ENCODE measurements at places on chromosomes 13 and 19.

DNA sequence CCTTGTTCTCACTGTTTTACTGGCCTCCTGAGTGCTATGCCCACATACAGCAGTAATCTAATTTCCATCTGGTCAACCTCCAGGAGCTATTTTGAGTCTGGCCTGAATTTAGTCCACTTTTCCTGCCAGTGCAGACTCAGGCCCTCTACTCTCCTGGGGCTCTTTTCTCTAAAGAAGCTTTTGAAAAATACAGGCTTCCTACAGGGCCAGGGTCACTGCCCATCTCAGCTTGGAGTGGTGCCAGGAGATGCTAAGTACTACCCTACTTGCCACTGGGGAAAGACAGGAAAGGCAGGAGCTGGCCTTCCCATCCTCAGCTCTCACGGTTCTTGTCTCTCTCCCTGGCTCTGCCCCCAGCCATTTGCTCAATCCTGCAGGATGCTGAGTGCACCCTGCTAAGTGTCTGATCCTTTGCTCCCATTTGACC is 101.7 kb upstream of the SERP2 start:
- no peak for DNase-seq
- H3K27me3 ChIP-seq: no peaks in the 10 kb centered on the region
- H3K4me3 ChIP-seq: no peak overlapping the region
- H3K36me3 ChIP-seq: no peaks in the 10 kb centered on the region
- H3K27ac ChIP-seq: peak overlapping the region; percentile 92
- H3K4me1 ChIP-seq: peaks cover 9% of the 10 kb centered on the region

GRCh38 chr19:7980168-7980567 is 25.3 kb downstream of the ELAVL1 start:
- H3K4me1 ChIP-seq: peaks cover 2% of the 10 kb centered on the region
- no peak overlapping the region for H3K27ac ChIP-seq
- no peaks in the 10 kb centered on the region for H3K27me3 ChIP-seq
- peaks cover 83% of the 10 kb centered on the region for H3K36me3 ChIP-seq
- DNase-seq: no peak

GRCh38 chr19:3855320-3855719 is 13.5 kb downstream of the ZFR2 start:
- DNase-seq: no peak
- no peak overlapping the region for H3K4me3 ChIP-seq
- no peak overlapping the region for H3K27ac ChIP-seq
- no peaks in the 10 kb centered on the region for H3K4me1 ChIP-seq

DNA sequence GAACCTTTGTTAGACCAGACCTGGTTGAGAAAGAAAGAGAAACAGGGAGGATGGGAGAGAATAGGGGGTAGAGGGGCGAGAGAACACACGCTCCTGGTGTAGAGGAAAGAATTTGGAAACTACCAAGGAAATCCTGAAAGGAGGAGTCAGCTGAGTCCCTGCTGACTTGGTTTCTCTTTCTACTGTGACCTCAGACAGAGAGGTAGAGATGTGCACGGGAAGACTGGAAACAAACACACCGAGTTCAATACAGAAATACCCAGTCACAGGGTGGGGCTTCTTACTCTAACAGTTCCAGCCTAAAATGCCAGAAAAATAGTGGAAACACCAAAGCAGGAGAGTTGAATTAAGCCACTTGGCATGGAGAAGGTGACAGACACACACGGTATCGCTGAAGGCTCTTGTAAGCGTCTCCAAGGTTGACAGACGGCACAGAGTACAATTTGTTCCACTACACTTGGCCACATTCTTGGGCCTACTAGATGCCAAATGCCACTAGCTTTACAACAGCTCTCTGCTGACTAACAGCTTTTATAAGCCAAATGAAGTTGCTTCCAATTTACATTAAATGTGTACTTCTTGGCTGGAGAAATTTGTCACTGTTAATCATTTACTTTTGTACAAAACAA is 28.1 kb downstream of the LATS2 start:
- H3K36me3 ChIP-seq: no peaks in the 10 kb centered on the region
- H3K27ac ChIP-seq: peak overlapping the region; percentile 80
- peak overlapping the region; percentile 54 for H3K4me3 ChIP-seq
- no peak for DNase-seq

DNA sequence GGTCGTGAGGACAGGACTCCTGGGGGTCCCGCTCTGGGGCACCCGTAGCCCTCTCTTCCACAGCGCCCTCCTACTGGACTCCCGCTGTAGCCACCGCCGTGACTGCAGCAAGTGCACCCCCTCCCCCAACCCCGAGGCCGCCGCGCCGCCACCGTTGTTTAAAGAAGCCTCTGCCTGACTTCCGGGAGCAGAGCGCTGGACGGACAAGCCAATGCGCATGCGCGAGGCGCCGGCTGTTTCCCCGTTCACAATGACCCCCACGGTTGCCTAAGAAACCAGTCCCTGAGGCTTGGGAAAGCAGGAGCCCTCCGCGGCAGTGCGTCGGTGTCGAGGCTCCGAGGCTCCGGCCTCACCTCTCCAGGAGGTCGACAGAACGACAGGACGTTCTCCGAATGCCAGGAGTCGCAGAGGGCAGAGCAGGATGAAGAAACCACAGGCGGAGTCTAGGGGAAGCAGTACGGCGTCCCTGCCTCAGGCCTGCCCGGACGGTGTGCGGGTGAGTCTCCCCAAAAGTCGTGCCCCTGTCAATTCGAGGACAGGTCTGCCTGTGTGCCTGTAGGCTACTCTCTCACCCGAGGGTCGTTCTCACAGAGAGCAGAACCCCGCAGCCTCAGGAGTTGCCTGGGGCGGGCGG is 70.5 kb upstream of the ZNF420 start:
- H3K4me3 ChIP-seq: peak overlapping the region; percentile 59
- H3K27ac ChIP-seq: no peak overlapping the region
- no peaks in the 10 kb centered on the region for H3K4me1 ChIP-seq
- no peaks in the 10 kb centered on the region for H3K27me3 ChIP-seq
- DNase-seq: no peak

GRCh38 chr19:38386971-38387549 is 774 bp downstream of the GGN start:
- H3K4me1 ChIP-seq: peaks cover 6% of the 10 kb centered on the region
- H3K27me3 ChIP-seq: no peaks in the 10 kb centered on the region
- H3K36me3 ChIP-seq: peaks cover 29% of the 10 kb centered on the region
- H3K4me3 ChIP-seq: peak overlapping the region; percentile 94

GRCh38 chr19:23512151-23512925 is 117.1 kb upstream of the ZNF91 start:
- no peak for DNase-seq
- H3K27ac ChIP-seq: no peak overlapping the region
- no peaks in the 10 kb centered on the region for H3K36me3 ChIP-seq

DNA sequence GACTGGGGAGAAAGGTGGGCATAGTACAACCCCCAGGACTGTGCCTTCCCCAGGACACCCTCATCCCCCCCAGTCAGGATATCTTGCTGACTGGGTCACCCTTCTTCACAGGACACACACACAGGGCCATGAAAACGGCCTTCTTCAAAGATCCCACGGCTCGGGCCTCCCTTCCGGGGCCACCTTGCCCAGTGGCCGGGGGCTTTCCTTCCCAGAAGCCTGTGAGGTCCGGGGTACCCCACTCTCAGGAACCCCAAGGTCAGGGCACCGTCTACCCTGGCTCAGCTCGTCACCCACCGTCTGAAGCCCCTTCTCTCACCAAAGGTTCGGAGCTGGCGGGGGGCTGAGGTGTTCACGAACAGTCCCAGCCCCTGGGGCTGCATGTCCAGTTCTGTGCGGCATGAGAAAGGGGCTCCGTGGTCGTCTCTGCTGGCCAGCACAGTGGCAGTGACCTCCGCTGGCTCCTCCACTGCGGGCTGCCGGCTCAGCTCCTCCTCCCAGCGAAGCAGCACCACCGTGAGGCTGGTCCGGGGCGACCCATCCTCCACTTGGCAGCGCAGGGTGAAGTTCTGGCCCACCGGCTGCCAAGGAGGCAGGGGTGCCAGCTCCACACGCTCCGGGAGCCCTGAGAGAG is 2.1 kb upstream of the RAVER1 start:
- peak overlapping the region; percentile 66 for H3K4me3 ChIP-seq
- DNase-seq: no peak
- H3K4me1 ChIP-seq: peaks cover 12% of the 10 kb centered on the region
- H3K27ac ChIP-seq: peak overlapping the region; percentile 48

- no peaks in the 10 kb centered on the region for H3K27me3 ChIP-seq
- H3K27ac ChIP-seq: no peak overlapping the region
- no peak for DNase-seq
- H3K4me3 ChIP-seq: no peak overlapping the region
- H3K36me3 ChIP-seq: no peaks in the 10 kb centered on the region
These were observed 437.3 kb upstream of the ZNF507 start for GRCh38 chr19:31908080-31908479.

- H3K27me3 ChIP-seq: no peaks in the 10 kb centered on the region
- H3K4me1 ChIP-seq: peaks cover 28% of the 10 kb centered on the region
- H3K36me3 ChIP-seq: no peaks in the 10 kb centered on the region
- DNase-seq: peak; percentile 70
These were observed 903 bp downstream of the LATS2 start for GRCh38 chr13:21060338-21061028.

DNA sequence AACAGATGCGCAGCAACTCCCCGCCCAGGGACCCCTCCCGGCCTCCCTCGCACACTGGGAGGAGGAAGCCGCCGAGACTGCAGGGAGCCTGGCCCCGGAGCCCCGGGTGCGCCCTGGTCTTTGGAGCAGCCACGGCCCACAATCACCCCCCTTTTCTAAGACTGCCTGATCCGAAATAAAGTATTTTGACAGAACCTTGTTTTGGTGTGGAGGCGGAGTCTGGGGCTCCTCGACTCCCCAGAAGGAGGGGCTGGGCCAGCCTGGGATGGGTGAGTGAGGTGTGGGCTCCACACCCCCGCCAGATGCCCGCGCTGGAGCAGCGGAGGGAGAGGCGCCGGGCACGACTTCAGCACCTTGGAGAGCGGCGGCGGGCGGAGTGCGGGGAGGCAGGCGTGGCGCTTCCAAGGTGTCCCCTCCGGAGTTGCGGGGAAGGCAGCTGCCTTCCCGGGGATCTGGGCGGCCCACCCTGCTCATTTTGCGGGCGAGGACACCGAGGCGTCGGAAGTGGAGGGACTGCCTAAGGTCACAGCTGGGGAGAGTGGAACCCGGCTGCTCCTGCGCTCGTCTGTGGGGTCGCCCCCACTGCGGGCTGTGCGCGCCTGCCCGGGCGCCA is 9.4 kb downstream of the SIRT6 start:
- no peaks in the 10 kb centered on the region for H3K4me1 ChIP-seq
- DNase-seq: no peak
- H3K27me3 ChIP-seq: no peaks in the 10 kb centered on the region
- no peak overlapping the region for H3K4me3 ChIP-seq
- H3K27ac ChIP-seq: no peak overlapping the region
- peaks cover 31% of the 10 kb centered on the region for H3K36me3 ChIP-seq

- no peaks in the 10 kb centered on the region for H3K27me3 ChIP-seq
- H3K36me3 ChIP-seq: no peaks in the 10 kb centered on the region
- DNase-seq: no peak
- no peak overlapping the region for H3K27ac ChIP-seq
These were observed 127.1 kb downstream of the GGACT start for GRCh38 chr13:100461309-100462030.

DNA sequence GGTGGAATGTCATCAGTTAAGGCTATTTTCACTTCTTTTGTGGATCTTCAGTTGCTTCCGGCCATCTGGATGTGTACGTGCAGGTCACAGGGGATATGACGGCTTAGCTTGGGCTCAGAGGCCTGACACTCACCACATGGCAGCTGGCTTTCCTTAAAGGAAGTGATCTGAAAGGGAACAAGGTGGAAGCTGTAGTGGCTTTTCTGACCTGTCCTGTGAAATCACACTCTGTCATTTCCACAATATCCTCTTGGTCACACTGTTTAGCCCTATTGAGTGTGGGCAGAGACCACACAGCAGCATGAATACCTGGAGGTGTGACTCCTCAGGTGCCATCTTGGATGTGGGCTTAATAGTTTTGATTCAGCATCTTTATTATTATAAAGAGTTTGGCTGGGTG is 4.5 kb upstream of the BAX start:
- no peaks in the 10 kb centered on the region for H3K4me1 ChIP-seq
- no peak overlapping the region for H3K4me3 ChIP-seq
- no peaks in the 10 kb centered on the region for H3K27me3 ChIP-seq
- H3K36me3 ChIP-seq: no peaks in the 10 kb centered on the region
- no peak for DNase-seq

DNA sequence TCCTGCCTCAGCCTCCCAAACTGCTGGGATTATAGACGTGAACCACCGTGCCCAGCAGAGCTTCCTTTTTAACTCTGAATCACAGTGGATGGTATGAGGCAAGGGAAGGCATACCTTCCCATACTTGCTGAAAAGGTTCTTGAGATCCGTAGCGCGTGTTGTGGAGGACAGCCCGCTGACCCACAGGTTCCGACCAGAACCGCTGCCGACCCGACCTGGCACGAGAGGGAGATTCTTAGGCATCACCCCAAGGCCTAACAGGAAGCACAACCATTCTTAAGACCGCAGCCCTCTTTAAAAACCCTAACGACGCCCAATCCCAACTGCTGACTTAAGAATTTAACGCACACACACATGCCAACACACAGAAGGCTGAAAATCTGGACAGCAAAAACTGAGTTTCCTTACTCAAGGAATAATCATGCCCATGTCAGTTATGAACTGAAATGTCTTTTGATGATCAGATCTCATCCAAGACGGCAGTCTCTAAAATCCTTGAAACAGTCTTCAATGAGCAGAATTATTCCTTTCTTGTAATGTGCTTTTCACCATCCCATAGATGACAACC is 12.6 kb downstream of the SAFB2 start:
- H3K27me3 ChIP-seq: no peaks in the 10 kb centered on the region
- H3K4me3 ChIP-seq: no peak overlapping the region
- no peak for DNase-seq
- H3K27ac ChIP-seq: no peak overlapping the region

GRCh38 chr13:79423801-79424642 is 18.0 kb upstream of the RBM26 start:
- H3K4me3 ChIP-seq: no peak overlapping the region
- H3K36me3 ChIP-seq: no peaks in the 10 kb centered on the region
- no peaks in the 10 kb centered on the region for H3K4me1 ChIP-seq
- no peak overlapping the region for H3K27ac ChIP-seq
- no peaks in the 10 kb centered on the region for H3K27me3 ChIP-seq
- no peak for DNase-seq

GRCh38 chr19:824885-825284 is 2.8 kb upstream of the AZU1 start:
- no peak overlapping the region for H3K27ac ChIP-seq
- no peaks in the 10 kb centered on the region for H3K36me3 ChIP-seq
- H3K27me3 ChIP-seq: peaks cover 23% of the 10 kb centered on the region
- no peak for DNase-seq

DNA sequence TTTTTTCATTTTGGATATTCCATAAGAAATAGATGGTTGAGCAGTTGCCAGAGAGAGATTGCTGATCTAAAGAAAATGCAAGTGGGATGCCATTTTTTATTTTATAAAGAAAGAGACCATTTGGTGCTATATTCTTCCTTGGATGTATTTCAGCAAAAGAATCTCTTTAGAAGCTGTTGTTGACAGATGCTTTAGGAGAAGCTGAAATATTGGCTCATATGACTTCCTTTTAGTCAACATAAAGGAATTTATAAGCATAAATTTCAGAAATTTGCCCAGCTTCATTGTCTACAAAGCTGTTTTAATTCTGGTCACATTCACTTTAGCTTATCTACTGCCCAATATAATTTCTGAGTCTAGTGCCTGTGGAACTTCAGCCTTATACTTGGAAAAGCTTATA is 36.9 kb downstream of the POLR1D start:
- no peaks in the 10 kb centered on the region for H3K27me3 ChIP-seq
- no peak overlapping the region for H3K27ac ChIP-seq
- no peak for DNase-seq
- no peaks in the 10 kb centered on the region for H3K4me1 ChIP-seq
- no peak overlapping the region for H3K4me3 ChIP-seq

GRCh38 chr13:109485136-109485794 is 301.1 kb downstream of the IRS2 start:
- H3K36me3 ChIP-seq: no peaks in the 10 kb centered on the region
- H3K27ac ChIP-seq: no peak overlapping the region
- no peaks in the 10 kb centered on the region for H3K27me3 ChIP-seq
- no peaks in the 10 kb centered on the region for H3K4me1 ChIP-seq
- DNase-seq: no peak
- no peak overlapping the region for H3K4me3 ChIP-seq
